ENCODE measurements at places on chromosomes 4 and X.
A peak's percentile ranks its signal among the peaks of the same experiment; 100 is the strongest.

DNA sequence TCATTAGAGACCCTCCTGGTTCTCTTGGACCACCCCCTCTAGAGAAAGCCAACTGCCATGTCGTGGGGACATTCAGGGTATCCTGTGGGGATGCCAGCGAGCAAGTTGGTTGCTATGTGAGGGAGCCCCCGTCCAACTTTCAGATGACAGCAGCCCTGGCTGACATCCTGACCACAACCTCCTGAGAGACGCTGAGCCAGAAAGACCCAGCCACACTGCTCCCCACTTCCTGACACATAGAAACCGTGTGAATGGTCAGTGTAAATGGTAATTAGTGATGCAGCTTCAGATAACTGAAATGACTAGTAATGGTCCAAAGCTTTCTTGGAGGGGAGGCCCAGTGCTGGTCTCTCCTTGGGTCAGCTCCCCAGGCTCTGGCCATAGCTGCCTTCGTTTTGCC is 10.8 kb downstream of the CLCN4 start:
- no peak for DNase-seq

GRCh38 chr4:31114816-31115215 is 394.6 kb downstream of the PCDH7 start:
- DNase-seq: no peak

- no peak for DNase-seq
Measured at GRCh38 chr4:16777726-16778125, 120.7 kb downstream of the LDB2 start.

DNA sequence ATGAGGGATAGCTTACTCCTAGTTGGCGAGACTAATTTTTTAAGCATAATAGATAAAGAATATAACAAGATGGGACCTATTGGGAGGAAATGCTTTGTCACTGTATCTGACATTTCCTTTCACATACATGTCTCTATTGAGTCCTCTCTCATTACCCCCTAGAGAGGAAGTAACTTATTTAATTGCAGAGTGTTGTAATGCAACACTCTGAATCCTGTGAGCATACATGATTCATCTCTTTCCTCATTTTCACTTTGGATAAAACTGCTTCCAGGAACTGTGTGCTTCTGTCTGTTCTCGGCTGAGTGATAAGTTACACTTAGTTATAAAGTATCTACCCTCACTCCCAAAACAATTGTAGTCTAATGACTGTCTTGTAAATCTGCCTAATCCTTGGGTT is 266.1 kb upstream of the ANXA10 start:
- no peak for DNase-seq

DNA sequence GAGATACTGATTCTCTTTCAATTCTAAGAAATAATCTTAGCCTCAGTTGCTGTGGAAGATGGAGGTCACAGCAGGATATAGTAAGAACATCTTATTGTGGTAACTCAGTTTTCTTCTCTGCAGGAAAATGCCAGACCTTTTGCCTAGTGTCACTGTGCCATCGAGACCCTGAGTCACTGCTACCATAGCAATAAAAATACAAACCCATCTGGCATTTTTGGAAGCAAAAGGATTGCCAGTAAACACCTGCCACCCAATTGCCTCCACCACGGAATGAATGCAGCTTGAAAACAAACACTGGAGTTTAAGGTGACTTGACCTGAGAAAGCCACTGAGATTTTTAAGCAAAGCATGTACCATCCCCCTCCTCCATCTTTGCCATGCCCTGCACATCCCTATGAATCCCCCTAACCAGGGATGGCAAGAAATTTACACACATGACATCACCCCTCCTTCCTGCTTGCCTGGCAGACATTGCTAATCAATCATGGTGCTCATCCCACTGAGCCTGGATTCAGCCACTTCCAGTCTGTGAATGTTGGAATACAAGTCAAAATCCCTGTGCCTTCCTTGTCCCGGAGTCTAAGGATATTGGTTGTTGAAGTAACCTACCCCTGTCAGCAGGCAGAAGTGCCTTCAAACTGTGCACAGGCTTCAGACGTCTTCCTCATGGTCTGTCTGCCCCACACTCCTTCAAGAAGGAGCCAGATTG is 59.6 kb upstream of the MAMLD1 start:
- no peak for DNase-seq

GRCh38 chrX:20507901-20508620 is 241.4 kb upstream of the RPS6KA3 start:
- DNase-seq: no peak

DNA sequence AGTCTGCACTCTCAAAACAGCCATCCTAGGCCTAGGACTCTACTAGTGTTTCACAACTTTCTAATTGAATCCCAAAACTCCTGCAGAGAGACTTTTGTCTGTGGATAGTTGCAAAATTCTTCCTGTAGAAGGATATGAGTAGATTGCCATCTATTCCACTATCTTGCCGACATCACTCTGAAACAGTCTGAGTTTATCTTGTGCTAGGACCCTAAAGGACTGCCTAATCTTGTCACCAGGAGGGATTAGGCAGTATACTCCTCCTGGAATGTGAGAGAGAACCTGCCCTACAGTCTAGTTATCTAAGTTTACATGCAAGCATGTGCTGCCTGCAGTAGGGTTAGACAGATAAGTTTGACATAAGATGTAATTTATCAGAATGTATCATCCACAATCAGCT is 1646.6 kb upstream of the PCDH7 start:
- DNase-seq: no peak

- peak; percentile 15 for DNase-seq
Measured at GRCh38 chr4:52659001-52659721, at the start of gene USP46. TSS of gene USP46 (minus strand) at chr4:52659301. CDS start at chr4:52659150, 151 bp downstream.

- no peak for DNase-seq
Measured at GRCh38 chrX:3963980-3964379, 250.5 kb upstream of the PRKX start.

DNA sequence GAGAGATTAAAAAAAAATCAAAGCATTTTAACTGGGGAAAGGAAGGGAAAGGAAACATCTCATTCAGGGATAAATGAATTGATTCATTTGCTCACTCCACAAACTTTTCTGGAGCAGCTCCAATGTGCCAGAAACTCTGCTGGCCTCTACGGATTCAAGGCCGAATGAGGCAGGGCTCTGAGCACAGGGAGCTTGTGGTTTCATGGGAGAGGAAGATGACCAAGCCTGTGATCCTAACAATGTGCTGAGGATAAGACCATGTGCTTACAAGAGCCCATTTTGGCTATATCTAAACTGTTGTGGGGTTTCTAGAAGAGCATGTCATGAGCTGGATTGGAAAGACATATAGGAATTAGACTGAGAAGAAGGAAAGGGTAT is 137.5 kb downstream of the ZNF674 start:
- no peak for DNase-seq

GRCh38 chrX:46653482-46653881 is 79.9 kb downstream of the CHST7 start:
- DNase-seq: no peak

DNA sequence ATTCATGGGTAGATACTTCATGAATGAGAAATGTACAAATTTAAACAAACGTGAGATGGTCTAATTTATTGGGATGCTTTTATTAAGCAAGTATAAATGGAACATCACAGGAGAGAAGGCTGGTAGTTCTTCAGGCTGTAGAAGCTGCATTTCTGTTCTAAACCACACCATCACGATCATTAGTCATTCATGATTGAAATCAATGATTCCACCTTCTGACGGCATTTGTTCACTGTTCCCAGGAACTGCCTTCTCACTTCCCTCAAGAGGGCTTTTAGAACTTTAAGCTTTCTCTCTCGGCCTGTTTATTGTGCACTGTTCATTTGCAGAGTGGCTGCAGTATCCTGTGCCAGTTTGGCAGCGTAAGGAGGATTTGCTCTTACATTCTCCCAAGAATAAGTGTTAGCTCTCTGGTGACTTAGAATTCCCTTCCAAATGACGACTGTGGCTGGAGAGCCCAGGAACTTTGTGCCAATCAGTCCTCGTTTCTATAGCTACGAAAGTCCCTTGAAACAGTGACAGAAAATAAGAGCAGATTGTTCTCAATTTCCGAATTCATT is 54.7 kb downstream of the MFAP3L start:
- DNase-seq: no peak

- DNase-seq: no peak
Measured at GRCh38 chr4:82519072-82519471, 42.7 kb downstream of the TMEM150C start.

DNA sequence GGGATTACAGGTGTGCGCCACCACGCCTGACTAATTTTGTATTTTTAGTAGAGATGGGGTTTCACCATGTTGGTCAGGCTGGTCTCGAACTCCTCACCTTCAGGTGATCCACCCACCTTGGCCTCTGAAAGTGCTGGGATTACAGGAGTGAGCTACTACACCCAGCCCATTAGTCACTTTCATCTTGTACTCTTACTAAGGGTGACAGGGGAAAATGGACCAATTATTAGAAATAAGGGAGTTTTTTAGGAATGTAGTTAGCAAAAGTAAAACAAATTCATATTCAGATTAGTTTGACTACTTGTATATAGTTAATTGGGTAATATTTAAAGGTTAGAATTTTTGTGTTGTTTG is 26.1 kb downstream of the SMARCA5 start:
- no peak for DNase-seq

DNA sequence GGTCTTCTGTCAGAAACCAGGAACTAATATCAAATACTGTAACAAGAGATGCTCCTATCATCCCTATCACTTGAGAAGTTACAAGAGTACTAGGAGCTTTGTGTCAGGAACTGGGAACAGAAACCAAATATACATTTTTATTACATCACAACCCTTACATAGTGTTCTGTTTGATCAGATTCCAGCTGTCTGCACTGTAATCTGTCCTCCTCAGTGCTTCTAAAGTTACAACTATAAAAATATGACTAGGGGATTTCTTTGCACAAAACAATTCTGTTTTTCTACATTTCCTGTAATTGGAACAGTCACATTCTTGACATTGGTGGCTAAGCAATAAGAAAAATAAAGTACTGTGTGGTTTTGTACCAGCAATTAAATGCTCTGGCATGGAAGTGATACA is 686.0 kb downstream of the PDHA2 start:
- no peak for DNase-seq

GRCh38 chr4:159177265-159178150 is 74.6 kb downstream of the RAPGEF2 start:
- DNase-seq: no peak

DNA sequence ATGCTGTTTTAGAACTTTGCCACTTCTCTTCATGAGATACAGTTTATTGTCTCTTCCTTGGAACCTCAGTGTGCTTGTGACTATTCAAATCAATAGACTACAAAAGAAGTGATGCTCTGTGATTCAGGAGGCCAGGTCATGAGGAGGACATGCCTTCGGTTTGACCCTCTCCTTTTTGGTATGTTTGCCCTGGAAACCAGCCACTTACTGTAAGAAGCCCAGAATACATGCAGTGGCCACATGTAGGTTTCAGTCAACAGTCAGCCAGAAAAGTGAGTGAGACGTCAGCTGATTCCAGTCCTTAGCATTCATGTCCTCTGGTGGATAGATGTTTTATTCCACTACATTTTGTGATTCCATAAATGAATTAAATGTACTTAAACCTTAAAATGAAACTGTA is 328.7 kb downstream of the PCDH18 start:
- no peak for DNase-seq

DNA sequence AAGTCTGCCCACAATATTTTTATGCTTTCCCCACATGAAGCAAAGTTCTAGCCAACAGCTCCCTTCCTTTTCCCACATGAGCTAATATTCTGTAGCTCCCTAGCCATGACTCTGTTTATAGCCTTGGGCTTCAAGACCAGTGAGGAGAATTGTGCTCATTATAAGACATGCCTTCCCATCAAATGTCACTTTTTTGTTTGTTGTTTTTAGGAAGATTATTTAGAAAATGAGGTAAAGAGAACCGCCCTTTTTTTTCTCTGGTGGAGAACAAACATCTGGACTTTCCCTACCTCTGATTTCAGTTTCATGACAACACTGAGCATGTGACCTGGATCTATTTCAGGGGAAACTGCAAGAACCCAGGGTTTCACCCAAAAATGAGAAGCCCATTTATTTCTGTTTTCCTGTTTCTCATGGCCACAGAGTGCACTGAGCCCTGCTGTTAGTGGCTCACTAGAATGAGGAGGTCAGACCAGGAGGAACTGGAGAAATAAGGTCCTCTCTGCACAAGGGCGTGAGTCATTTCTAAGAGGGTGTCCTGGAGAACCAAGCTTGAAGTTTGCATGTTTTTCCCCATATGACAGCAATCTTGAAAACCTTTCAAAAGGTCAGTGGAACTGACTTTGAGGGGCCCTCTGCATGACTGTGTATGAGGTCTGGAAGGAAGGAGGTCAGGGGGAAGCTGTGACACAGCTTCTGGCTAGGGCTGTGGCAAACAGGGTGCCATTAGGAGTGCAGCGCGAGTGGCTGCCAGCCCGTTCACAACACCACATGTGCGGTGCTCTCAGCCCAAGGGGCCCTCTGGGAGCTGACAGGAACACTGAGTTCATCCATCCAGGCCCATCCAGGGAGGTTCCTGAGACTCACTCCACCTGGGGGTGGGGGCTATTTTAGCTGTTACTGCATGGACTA is 55.2 kb downstream of the CHST7 start:
- no peak for DNase-seq

- no peak for DNase-seq
Measured at GRCh38 chr4:37835031-37835430, 8.5 kb downstream of the PGM2 start.

- peak; percentile 36 for DNase-seq
Measured at GRCh38 chrX:103831342-103831802, 685 bp downstream of the RAB9B start.

- no peak for DNase-seq
Measured at GRCh38 chrX:13126775-13127174, 82.4 kb upstream of the FAM9C start.

DNA sequence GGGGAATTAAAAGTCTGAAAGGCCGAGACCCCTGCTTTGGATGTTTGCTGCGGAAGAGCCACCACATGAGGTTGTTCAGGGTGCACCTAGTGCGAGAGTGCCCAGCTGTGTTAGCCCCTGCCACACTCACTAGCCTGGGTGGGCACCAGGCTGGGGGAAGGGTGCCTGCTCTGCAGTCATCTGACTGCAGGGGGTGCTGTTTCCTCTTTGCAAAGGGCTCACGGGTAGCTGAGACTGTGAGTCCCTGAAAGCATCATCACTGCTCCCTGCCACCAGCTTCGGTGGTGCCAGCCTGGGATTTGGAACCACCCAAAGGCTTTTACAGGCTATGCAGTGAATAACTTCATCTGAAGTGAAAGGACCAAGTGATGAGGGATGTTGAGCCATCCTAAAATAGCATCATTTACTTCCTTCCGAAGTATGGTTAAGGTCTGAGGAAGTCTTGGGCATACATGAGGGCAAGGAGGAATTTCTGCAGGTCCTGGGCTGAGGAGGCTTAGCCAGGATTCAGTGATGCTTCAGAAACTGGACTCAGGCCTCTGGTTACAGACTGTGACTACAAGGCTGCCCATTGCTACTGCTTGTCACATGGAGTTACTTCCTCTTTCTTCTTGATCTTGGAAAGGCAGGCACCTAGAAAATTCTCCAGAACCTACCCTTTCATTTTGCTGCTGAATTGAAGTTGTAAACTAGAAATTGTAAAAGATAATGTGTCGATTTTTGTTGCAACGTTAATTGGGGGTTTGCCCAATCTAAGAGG is 293.2 kb upstream of the PRPS2 start:
- DNase-seq: no peak

DNA sequence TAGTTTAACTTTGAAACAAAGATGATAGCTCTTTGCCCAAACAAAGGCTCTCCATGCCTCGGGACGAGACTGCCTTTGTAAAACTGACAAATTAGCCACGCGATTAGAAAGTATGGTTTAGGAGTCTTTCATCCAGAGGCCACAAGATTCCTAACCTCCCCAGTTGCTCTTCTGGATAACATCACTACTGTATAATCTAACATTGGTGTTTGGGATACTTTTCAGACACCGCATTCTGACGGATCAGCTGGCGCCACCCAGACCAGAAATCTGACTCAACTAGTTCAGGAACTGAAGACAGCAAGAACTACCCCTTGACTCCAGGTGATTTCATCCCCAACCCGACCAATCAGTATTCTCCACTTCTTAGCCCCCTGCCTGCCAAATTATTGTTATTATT is 98.1 kb upstream of the TEX13D start:
- no peak for DNase-seq

Data from stimulated activated CD8-positive, alpha-beta memory T cell treated with anti-CD3 and anti-CD28 coated beads, Interleukin-7, amount 100 ng/mL, for 24 hours (primary cell).